Lower lobe of right lung (tissue), 2 donors: ENCODE measurements at places on chromosomes 2 and 18. TPM values are rescaled to one million over a fixed set of nuclear protein-coding genes. Genes with fewer than 3 reads are reported as not detected.

GRCh38 chr18:62876111-62876510 lies 160.8 kb downstream of the PHLPP1 start:
- no peak overlapping the region for H3K27ac ChIP-seq
- H3K4me3 ChIP-seq, result no peak overlapping the region
- H3K4me1 ChIP-seq, result peaks cover 23% of the 10 kb centered on the region
- H3K36me3 ChIP-seq, result no peaks in the 10 kb centered on the region
- no peak for DNase-seq

DNA sequence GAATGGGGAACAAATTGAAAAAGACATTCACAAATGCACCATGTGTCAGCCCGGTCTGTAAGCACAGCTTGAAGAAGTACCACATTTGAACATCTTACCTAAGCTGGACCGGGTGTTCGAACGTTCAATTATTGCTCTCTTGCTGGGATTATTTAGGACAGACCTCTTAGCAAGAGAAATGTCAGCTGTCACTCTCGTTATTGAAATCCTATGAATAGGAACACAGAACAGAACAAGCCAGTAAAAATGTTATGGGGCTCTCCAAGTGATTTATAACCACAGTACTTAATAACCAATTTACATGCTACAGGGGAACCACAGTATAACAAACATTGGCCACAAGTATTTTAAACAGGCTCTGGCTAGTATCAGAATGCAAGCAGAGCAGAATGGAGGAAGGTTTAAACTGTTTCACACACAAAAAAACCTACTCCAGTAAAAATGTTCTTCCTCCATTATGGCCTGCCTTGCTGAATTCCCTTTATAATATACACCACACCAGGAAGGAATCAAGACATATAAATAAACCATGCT lies 32.5 kb upstream of the ARL5A start:
- H3K27ac ChIP-seq, result no peak overlapping the region
- no peak for DNase-seq
- H3K27me3 ChIP-seq, result no peaks in the 10 kb centered on the region
- H3K36me3 ChIP-seq, result no peaks in the 10 kb centered on the region
- no peaks in the 10 kb centered on the region for H3K4me1 ChIP-seq

DNA sequence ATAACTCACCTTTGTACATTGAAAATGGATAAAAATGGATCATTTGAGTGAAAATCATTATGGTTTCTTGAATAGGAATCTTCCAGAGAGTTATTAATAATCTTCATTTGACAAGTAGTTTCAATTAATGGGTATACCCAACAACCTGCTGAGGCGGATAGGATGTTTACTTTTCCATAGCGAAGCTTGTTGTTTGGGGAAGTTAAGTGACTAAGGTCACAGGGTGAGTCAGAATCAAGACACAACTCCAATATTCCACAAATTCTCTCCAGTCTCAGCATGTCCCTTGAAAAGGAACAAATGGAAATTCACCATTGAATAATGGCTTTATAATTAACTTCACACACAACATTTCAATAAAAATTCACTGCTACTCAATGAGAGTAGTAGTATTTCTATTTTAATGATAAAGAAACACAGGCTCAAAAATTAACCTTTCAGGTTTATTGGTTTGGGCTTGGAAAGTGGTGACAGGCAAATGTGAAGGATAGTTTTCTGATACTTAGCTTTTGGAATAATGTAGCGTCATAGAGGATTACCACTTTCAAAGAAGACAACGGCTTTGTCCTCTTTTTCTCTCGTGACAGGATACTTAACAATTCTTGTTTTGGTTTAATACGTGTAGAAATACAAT lies 211.3 kb downstream of the GPD2 start:
- no peak overlapping the region for H3K4me3 ChIP-seq
- no peak for DNase-seq
- no peaks in the 10 kb centered on the region for H3K4me1 ChIP-seq
- H3K27me3 ChIP-seq, result no peaks in the 10 kb centered on the region
- H3K27ac ChIP-seq, result no peak overlapping the region

WNT10A gene
- 0.35 TPM for total RNA-seq

NUP35 gene
- total RNA-seq, result 15.9 TPM
